ENCODE measurements at places on chromosomes 5 and 9.

GRCh38 chr5:15472116-15472515 lies 27.9 kb upstream of the FBXL7 start:
- no peak for DNase-seq

GRCh38 chr9:98356953-98357690 lies 101.7 kb upstream of the TBC1D2 start:
- no peak for DNase-seq

DNA sequence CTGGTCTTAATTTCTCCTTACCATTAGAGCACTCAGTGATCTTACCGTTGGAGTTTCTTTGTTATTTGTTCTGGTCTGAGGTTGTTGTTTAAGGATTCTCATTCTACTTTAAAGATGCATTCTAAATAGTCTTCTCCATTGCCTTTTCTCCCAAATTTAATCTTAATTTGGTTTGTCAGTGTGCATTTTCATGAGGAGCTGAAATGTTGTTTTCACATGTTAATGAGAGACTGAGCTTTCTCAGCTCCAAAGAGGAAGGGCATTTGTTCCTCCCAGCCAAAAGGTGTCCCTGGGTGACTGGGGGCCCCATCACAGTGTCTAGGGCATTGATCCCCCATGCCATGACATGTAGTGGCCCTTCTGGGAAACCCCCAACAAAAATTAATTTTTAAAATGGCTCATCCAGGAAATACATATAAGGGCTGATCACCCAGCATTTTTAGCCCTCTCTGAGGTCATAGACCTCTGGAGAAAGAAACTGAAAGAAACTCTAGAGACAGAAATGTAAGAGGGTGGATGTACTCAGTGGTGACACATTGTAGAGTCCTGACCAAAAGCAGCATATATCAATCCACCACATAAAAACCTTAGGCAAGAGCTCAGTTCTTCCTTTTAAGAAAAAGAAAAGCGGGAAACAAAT lies 240.4 kb upstream of the RAI14 start:
- DNase-seq: no peak

GRCh38 chr5:145118127-145118526 lies 717.0 kb downstream of the PRELID2 start:
- DNase-seq: no peak

DNA sequence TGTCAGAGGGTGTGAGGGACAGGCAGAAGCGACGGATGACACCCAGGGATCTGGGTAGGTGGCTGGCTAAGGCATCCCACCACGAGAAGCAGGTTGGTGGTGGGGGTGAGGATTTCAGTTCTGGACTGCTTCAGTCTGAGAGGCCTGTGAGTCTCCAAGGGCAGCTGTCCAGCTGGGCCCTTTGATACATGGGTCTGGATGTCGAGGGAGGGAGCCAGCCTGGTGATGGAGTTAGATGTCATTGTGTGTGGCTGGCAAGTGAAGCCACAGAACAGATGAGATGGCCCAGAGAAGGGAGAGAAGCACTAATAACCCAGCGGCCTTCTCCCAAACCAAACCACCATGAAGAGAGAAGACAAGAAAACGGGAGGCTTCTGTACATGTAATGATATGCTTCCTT lies 11.1 kb downstream of the MED27 start:
- no peak for DNase-seq

GRCh38 chr5:147512659-147513379 lies 3.0 kb upstream of the DPYSL3 start:
- no peak for DNase-seq

DNA sequence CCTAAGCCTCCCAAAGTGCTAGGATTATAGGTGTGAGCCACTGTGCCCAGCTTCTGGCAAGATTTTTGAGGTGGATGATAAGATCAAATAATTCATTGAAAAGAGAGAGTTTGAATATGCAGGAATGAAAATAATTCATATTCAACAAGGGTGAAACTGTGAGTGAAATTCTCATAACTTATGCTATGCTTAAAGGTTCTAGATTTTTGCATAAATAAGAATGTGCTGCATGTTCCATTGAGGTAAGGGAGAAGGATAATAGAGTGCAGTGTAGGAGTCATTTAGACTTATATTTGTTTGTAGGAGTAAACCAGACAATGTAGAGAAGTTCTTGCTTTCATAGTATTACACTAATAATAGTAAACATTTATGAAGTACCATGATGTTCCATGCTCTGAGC lies 12.2 kb upstream of the PCDHB2 start:
- no peak for DNase-seq

- no peak for DNase-seq
Measured at GRCh38 chr5:42924686-42925085, 113.0 kb upstream of the SELENOP start.

- DNase-seq: no peak
Measured at GRCh38 chr9:20568400-20568799, 53.9 kb downstream of the MLLT3 start.

DNA sequence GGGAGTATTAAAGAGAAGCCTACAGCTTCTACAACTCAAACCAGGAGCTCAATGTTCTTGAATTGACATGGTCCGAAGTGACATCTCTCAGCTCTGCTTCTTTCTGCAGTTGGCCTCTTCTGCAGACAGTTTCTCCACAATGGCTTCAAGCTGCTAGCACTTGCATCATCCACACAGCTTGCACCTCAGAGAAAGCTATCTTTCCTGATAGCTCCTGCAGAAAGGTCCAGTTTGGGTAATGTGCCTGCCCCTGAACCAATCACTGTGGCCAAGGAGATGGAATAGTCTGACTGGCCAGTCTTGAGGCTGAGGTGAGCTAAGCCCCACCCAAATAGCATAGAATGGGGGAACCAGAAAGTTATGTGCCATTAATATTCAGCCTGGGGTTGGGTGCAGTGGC lies 95.8 kb upstream of the ABCA1 start:
- no peak for DNase-seq

GRCh38 chr9:16133556-16134227 lies 580.8 kb downstream of the CCDC171 start:
- peak; percentile 78 for DNase-seq

- DNase-seq: no peak
Measured at GRCh38 chr5:23316060-23316591, 191.3 kb upstream of the PRDM9 start.
